ENCODE measurements at places on chromosomes 6 and 20.

DNA sequence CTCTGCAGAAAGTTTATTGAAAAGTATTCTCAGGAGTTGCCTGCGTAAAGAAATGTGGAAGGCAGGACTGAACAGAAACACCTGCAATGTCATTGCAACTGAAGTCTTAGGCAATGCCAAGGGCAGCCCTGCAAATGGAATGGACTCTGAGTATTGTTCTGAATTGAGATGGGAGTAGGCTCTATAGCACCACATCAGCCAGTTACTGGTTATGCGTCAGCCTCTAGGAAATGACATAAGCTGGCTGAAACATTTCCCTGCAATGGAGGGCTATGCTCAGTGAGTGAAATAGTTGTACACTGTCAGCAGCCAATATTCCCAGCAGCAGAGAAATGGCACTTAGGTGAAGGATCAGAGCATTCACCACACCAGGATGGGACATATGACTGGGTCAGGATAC is 13.8 kb upstream of the GJE1 start:
- DNase-seq = no peak

- peak; percentile 22 for DNase-seq
These were observed 37.7 kb upstream of the RAB22A start for GRCh38 chr20:58271606-58272351.

- DNase-seq = peak; percentile 45
These were observed 88.8 kb upstream of the NFATC2 start for GRCh38 chr20:51631011-51631950.

- no peak for DNase-seq
These were observed 530 bp upstream of the NEDD9 start for GRCh38 chr6:11232770-11233626.

DNA sequence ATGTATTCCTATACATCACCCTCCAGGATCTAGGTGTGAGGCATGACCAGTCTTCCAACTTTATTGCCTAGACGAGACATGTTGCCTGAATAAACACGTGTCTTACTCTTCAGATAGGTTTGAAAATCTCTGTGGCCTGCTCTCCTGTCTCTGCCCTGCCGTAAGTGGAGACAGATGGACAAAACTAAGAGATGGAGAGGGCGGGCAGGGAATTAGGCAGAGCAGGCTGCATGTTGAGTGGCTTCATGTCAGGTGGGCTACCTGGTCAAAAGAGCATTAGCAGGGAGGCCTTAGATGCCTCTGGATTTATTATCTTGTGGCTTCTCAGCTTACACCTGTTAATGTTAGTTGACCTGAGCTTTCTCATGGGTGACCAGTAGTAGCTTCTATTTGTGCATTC is 59.0 kb upstream of the TULP4 start:
- DNase-seq = no peak

GRCh38 chr6:163151212-163151611 is 263.3 kb upstream of the QKI start:
- no peak for DNase-seq

GRCh38 chr20:60718743-60719480 is 533.1 kb upstream of the CDH4 start:
- DNase-seq = no peak

GRCh38 chr6:10511477-10511876 is 9.7 kb upstream of the GCNT2 start:
- DNase-seq = no peak

DNA sequence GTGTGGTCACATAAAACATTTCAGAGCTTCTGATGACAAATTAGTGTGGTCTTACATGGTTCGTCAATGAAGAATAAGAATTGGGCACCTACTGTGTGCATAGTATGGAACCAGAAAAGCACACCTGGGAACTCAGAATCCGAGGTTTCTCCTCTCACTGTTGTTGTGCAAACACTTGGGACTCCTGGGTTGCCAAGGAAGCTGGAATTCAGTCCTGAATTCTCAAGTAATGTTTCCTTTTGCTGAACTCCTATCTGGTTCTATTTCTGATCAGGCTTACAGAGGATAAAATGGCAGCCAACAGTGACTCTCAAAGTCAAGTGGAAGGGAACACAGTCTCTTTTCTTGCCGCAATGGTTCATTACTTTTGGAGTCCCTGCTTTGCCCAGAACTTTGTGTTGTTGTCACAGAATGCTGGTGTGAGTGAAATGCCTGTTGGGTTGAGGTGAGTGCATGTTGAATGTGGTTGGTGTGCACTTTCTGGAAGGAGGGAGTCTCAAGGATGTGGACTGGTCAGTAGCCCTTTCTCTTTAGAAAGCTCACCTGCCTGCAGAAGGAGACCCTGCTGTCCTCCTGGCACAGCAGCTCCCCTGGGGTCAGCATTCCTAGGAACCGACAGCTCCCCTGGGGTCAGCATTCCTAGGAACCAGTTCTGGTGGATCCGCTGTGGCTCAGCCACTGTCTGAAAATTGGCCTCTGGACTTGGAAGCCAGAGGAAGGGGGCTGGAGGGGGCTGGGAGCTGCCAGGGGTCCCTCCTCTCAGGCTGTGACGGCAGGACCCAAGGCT is 1.4 kb downstream of the UNC93A start:
- no peak for DNase-seq

DNA sequence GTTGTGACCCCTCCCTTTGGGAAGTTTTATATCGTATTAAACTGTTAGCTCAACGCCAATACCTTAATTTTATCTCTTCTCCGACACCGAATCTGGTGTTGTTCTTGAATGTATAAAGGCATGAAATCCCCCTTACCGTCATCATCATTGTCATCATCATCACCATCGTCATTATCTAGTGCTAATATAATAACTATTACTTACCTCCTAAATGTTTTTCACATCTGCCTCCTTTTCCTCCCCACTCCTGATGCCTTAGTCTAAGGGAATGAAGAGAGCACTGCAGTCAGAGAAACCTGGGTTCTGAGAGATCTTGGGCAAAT is 677 bp upstream of the ZBTB24 start:
- no peak for DNase-seq

DNA sequence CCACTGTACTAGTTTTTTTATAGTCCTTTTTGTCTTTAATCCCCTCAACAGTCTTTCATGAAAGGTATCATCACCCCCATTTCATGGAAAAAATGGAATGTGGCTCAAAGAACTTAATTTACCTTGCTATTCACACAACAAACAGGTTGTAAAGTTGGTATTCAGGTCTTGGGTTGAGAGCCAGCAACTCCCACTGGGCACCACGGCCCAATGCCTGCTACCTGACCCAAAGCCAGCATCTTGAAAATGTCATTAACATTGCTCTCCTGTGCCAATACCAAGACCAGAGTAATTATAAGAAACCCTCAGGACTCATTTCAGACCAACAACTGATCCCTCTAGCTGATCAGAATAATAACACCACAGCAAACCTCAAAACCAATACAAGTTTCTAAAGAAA is 75.7 kb downstream of the METTL24 start:
- no peak for DNase-seq

DNA sequence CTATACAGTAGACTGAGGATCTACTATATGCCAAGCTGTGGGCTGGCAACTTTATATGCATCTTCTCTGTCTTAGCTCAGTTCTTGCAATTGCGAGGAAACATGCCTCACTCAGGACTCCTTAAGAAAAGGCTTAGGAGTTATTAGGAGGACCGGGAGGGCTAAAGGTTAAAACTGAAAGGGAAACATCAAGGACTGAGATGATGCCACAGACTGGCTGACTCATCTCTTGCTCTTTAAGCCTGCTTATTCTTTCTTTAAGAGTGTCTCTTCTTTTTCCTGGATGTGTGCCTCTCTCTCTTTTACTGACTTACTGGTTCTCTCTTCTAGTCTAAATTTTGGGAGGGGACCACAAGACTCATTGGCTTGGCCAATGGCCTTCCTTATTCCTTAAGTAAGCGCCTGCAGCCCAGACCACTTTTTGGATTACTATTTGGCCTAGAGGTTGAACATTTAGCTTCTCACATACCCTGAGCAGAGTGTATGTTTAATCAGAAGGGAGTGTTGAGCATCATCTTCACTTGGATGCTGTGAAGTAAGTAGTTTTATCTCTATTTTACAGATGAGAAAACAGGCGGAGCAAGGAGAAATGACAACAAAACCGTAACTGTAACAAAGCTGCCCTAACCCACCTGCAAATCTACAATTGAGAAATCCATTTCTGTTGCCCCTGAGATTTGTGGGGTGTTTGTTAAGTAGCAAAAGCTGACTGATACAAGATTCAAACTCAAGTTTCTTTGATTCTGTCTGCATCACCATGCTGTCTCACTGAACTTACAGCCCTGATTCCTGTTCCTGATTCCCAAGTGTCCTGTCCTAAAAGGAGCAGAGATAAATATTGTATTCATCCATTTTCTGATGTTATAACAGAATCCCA is 7.2 kb upstream of the SDC4 start:
- peak; percentile 35 for DNase-seq

GRCh38 chr6:1715336-1715735 is 105.6 kb downstream of the FOXC1 start:
- no peak for DNase-seq

DNA sequence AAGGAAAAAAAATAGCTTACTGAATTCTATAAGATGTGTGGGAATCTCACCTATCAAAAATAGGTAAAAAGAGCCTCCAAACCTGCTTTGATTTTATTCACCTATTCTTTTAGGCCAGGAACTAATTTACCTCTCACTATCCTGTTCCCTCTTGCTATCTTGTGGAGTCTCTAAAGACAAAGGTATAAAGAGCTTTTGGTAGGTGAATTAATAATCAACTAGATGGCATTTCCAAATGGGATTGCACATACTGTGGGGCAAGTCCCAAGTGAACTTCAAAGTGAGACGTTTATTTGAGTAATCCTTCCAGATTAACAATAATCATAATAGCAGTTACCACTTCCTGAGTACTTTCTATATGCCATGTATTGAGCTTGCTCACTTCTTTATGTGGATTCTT is 2.8 kb downstream of the FAM8A1 start:
- no peak for DNase-seq

DNA sequence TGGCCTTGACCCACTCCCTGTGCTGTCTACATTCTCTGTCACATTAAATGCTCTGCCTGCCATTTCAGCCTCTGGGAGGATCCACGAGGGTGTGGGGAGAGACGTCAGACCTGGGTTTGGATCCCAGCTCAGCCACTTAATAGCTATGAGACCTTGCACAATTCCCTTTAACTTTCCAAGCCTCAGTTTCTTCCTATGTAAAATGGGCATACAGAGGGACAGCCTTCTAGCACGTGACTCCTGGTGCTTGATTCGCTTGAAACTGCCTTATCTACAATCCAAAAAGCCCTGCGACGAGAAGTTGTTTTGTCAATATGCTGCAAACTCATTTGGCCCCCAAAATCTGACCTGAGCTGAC is 40.0 kb downstream of the TOX2 start:
- DNase-seq = no peak

- DNase-seq = no peak
These were observed 64.2 kb downstream of the GCNT2 start for GRCh38 chr6:10585209-10585845.

DNA sequence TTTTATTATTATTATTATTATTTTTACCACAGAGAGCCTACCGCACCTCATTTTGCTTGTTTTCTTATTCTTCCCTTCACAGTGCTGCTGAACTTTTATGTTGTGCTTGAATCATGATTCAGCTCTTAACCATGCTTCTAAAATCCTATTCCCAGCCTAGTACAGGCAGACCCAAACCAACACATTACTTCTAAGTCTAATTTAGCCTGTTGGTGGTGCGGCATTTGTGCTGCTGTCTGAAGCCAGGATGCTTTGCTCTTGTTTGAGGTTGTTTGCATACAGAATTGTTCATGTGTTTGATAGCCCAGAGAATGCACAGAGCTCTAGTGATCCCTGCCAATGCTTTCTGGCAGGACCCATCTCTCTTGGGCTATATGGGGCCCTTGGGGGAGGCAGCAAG is 213.5 kb upstream of the KCNG1 start:
- DNase-seq = no peak

- DNase-seq = no peak
These were observed 11.3 kb downstream of the ZHX3 start for GRCh38 chr20:41306061-41306727.

DNA sequence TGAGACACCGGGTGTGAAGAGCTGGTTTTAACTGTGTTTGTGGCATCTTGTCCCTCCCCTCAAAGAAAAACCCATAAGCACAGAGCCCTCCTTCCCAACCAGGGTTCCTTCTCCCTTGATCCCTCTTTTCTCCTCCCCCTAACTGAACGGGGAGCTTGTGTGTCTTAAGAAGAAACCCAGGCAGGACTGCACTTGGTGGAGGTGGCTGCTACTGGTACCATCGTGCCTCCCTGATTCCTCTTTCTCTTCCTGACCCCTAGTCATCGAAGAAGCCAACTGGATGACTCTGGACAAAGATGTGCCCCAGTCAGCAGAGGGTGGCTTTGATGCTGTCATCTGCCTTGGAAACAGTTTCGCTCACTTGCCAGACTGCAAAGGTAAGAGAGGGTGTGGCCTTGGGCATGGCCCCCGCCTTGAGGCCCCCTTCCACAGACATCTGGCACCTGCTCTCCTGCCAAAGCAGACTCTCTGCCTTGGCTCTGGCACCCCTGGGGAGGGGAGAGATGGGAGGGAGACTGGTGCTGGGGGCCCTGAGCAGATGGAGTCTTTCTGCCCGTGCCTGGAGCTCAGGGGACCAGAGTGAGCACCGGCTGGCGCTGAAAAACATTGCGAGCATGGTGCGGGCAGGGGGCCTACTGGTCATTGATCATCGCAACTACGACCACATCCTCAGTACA is 2.1 kb downstream of the GNMT start:
- DNase-seq = no peak

DNA sequence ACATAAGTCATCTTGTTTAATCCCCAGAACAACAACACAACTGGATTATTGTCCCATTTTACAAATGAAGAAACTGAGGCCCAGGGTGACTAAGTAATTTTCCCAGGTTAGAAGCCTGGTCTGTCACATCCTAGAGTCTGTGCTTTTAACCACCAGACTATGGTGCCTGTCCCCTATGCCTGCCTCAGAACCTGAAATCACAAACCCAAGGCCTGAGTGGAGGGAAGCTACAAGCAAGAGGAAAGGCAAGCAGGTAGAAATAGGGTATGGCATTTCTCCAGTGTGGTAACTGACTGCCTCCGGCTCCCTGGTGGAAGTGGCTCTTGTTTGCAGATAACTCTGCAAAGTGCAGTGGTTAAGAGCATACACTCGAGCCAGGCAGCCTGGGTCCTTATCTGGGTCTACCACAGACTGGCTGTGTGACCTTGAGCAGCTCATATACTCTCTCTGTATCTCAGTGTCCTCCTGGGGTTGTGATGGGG is 2.5 kb downstream of the TMEM63B start:
- DNase-seq = no peak

GRCh38 chr6:136736281-136736960 is 55.9 kb downstream of the MAP3K5 start:
- no peak for DNase-seq
